Hematopoietic multipotent progenitor cell (in vitro differentiated cells): ENCODE measurements at places on chromosomes 3 and 15. TPM values are rescaled to one million over a fixed set of nuclear protein-coding genes. Genes with fewer than 3 reads are reported as not detected.

GRCh38 chr3:30263925-30264313 lies 342.5 kb upstream of the TGFBR2 start:
- DNase-seq = no peak

Gene MFN1
- total RNA-seq = 13.2 TPM

Gene SUSD5
- total RNA-seq = under 0.01 TPM

GRCh38 chr15:80081390-80081789 lies 21.9 kb downstream of the ZFAND6 start:
- DNase-seq = peak; percentile 71

Gene KLF13
- total RNA-seq = 66.2 TPM

Gene GATA2
- total RNA-seq = 211 TPM

GRCh38 chr3:32903953-32904352 lies 47.5 kb upstream of the CCR4 start:
- no peak for DNase-seq

GRCh38 chr15:39287322-39288195 lies 293.3 kb upstream of the THBS1 start:
- DNase-seq = no peak

DNA sequence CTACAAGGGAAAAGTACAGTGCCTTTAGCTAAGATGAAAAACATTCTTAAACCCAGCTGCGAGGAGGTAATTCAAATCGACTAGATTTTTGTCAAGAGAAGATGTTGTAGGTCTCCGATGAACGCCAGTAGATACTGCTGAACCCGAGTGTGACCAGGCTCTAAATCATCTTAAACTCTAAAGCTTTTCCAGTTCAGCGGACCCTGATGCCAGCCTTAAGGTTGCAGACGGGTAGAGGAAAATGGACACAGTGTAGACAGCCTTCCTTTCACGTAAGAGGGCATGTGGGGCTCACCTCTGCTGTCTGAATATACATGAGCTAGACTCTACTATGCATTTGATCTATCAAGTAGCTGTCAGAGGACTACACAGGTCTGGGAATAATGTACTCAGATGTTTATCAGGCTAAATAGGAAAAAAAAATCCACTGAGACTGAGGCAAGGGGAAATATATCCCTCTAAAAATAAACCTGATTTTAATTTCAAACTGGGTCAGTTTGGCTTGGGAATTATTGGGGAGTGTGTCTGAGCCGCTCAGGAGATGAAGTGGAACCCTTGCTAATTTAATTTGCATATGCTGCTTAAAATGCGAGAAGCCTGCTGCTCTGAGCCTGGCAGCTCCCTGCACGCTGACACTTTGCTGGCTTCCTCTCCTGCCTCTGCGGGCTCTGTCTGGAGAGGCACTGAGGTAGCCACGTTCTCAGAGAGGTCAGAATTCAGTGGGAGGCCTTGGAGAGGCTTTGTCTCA lies 151.9 kb downstream of the CADPS start:
- no peak for DNase-seq

- no peak for DNase-seq
These were observed 21.6 kb downstream of the ADAMTS9 start for GRCh38 chr3:64666171-64666588.

Gene HLTF
- total RNA-seq = 22.4 TPM

DNA sequence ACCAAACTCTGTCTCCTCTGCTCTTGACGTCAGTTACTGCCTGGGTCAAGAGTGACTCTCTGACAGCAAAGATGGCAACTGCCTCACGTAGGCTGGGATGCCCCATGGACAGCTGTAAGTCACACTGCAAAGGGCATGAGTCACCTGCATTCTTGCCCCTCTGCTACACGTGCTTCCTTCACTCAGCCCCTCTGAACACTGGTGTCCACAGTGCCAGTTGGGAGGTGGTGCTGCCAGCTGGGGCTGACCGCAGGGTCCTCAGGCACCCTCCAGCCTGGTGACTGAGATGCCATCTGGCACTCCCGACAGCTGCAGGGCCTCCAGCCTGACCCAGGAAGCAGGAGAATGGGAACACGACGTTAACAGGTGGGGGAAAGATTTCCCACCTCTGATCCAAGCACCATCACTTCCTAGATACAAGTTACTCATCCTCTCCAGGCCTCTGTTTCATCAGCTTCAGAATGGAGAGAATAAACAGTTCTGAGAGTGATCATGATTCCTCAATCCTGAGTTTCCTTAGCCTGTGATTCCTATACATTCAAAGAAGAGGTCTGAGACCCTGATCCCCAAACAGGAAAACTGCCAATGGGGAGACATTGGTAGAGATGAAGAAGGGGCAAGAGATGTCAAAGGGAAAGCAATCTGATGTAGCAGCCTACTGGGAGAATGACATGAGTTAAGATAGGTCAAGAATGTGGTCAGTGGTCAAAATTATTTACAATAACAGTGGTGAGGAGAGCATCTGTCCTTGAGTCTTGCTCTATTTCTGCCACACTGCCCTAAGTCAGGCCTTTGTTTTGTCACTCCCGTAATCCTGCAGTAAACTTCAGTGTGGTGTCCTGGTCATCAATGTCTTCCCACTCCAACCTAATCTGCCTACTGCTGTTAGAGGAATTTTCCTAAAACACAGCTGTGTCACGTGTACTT lies 86.1 kb upstream of the BCL6 start:
- DNase-seq = no peak

DNA sequence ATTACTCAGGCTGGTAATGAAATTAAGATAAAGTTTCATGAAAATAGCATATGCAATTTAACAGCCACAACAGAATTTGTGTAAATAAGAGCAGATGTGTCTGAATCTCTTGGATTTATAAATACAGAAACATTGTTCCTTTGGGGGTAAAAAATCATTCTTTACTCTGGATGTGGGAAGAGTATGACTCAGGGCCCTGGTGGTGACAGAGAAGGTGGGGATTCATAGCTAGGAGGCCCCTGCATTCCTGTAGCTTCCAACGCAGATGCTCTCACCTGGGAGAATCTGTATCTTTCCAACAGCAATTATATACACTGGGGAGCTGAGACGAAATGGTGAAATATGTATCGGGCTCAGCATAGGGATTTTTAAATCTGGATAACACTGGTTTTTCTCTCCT lies 167.6 kb upstream of the CADPS start:
- DNase-seq = no peak

DNA sequence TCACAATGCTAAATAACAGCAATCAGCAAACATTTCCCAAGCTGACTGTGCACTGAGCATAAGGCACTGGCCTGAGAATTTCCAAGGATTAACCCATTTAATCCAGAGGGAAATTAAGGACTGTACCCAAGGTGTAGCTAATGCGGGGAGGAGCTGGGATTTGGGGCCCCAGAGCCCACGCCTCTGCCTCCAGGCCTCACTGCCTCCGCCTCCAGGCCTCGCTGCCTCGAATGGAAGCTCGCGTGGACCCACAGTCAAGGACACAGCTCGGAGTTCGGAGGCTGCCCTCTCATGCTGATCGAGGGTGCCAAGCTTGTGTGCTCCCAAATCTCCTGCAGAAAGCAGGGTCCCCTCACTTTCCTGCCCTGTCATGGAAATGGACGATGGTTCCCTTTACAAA lies 76.5 kb upstream of the SNRPA1 start:
- DNase-seq = no peak

GRCh38 chr15:84685304-84685703 lies 27.3 kb upstream of the NMB start:
- DNase-seq = no peak

Gene KNG1
- not detected for total RNA-seq

GRCh38 chr3:122033023-122033422 lies 11.0 kb upstream of the ILDR1 start:
- no peak for DNase-seq

DNA sequence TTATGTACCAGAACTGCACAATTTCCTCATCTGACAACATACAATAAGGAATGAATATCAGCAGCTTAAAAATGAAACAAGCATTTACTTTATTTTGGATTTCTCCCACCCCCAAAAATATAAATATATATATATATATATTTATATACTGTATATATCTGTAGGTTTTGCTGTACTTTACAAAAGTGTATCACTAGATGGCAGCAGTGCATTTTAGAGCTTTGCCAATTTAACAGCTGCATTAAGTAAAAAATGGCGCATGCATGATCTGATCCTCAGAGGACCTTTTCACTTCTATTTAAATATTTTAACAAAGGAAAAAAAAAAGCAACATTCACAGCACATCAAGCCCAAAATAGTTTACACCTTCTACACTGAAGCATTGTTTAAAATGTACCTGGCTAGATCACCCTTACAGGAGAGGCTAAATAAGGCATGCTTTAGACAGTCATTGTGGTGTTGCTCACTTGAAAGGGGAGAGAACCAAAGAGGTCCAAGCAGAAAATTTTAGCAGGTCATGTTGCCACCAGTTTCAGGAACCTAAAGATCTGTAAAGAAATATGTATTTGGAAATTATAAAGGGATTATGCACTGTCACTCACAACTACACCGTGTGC lies 72.6 kb downstream of the NPTN start:
- peak; percentile 84 for DNase-seq

Gene SAMMSON
- under 0.01 TPM for total RNA-seq

Gene SMCO1
- total RNA-seq = not detected
